Stimulated activated CD4-positive, alpha-beta T cell treated with anti-CD3 and anti-CD28 coated beads, TNF-alpha, amount 100 ng/mL, for 1 hour (primary cell): ENCODE measurements at places on chromosomes 16 and 17.

DNA sequence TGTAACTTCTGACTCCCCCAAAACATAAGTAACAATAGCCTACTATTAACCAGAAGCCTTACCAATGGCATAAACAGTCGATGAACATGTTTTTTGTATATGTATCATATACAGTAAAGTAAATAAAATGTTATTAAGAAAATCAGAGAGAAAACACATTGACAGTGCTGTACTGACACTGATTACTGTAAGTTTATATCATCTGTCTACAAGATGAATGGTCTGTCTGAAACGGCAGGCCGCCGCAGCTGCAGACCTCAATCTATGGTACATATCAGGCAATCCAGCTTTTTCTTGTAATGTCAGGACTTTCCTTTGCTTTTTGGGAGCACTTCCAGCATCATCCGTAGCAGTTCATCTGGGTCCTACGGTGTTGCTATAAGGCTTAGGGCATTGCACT, 44.2 kb upstream of the RPH3AL start:
- DNase-seq: no peak

- no peak for DNase-seq
These were observed 2.4 kb downstream of the SLC25A35 start for GRCh38 chr17:8292639-8293395.

GRCh38 chr16:35733278-35733965, 2274.0 kb downstream of the TP53TG3F start:
- no peak for DNase-seq

DNA sequence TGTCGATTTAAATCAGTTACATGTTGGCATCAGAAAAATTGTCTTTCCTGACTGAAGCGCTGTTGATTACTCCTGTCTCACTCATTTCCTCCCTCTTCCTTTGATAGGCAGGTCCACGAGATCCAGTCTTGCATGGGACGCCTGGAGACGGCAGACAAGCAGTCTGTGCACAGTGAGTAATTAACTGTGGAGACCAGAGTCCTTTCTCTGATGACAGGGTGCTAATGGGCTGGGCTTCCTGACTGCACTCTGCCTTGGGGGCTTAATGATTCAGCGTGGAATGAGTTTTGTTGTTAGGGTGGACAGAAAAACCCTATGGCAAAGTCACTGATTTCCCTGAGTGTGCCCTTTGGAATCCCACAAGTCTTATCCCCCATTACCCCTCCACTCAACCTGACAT, 6.5 kb downstream of the GOSR2 start:
- DNase-seq: no peak

DNA sequence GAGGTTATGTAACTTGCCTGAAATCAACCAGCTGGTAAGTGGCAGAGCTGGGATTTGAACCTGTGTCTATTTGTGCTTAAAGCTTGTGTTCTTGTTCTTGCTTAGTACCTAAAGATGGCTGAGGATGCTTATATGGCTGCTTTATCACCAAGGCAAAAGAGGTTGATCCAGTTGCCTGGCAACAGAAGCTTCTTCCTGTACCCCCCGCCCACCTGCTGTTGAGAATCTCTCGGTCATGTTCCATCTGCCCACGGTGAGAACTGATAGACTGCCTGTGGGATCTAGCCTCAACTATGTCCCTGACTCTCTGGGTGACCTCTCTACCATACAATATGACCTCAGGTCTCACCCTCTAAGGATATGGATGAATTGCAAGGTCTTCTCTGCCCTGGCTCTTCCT, 60.7 kb downstream of the ABCC6 start:
- DNase-seq: no peak

GRCh38 chr16:61823326-61823725, 212.9 kb downstream of the CDH8 start:
- no peak for DNase-seq

DNA sequence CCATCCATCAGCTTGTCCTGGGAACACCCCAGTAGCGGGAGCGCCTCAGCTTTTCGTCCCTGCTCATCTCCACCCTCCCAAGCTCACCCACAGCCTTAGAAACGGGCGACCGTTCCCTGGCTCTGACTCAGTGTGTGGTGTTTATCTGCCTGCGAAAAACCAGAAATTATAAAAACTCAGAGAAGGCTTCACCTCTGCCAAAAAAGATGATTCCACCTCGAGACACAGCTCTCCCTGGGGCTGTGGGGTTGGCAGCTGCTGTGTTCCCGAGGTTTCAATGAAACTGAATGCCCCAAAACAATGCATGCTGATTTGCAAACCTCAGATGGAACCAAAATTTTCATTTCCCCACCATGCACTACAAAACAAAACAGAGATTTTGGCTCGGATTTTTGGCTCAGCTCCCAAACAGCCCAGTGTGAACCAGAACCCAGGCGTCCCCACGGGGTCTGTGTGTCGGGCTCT, 62.4 kb upstream of the MED9 start:
- DNase-seq: no peak

DNA sequence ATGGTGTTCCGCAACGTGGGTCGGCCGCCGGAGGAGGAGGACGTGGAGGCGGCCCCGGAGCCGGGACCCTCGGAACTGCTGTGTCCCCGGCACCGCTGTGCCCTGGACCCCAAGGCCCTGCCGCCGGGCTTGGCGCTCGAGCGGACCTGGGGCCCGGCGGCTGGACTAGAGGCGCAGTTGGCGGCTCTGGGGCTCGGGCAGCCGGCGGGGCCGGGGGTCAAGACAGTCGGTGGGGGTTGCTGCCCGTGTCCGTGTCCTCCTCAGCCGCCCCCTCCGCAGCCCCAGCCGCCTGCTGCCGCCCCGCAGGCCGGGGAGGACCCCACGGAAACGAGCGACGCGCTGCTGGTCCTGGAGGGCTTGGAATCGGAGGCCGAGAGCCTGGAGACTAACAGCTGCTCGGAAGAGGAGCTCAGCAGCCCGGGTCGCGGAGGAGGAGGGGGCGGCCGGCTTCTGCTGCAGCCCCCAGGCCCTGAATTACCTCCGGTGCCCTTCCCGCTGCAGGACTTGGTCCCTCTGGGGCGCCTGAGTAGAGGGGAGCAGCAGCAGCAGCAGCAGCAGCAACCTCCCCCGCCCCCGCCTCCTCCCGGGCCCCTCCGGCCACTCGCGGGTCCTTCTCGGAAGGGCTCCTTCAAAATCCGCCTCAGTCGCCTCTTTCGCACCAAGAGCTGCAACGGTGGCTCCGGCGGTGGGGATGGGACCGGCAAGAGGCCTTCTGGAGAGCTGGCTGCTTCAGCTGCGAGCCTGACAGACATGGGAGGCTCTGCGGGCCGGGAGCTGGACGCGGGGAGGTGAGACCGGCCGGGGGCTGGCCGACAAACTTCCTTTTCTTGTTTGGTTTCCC, 821 bp downstream of the SOCS7 start:
- peak; percentile 12 for DNase-seq

DNA sequence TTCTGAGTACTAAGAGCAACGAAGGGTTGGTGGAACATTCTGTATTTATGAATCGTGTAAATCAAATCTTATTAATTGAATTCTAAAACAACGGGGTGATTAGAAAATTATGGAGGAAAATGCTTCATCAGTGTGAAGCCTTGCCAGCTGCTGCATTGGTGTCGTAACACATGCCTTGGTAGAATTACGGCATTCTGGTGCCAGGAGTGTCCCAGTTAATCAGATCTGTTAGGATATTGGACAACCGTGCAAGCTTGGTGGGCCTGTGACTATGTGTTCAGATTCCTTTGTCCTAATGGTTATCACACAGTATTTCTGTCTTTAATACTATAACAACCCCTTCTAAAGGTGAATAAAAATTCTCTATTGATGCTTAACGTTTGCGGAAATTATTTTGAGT, 44.2 kb upstream of the TANC2 start:
- no peak for DNase-seq

- no peak for DNase-seq
These were observed 88.5 kb downstream of the SMG6 start for GRCh38 chr17:2214929-2215615.

DNA sequence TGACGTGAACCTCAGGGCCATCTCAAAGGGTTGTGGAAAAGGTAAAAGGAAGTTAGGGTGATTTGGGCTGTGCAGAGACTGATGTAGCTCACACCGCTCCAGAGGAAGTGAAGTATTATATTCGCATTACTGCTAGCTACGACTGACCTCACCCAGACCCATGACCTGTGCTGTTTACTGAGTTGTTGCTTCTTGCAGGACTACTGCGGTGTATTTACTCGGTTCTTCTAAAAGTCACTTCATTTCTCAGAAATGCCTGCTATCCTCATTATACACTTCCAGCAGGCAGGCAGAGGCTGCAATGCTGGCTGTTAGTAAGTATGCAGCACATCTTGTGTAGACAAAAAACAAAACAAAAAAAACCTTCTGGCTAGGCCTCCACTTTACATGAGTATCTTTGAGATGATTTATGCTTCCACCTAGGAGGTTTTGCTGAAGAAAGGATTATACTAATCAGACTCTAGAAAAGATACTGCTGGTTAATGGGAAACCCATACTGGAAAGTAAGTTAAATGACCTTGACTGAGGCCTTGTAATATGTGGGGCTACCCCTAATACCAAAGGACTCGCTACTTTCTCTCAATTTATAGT, 76.0 kb downstream of the CREBBP start:
- DNase-seq: no peak

DNA sequence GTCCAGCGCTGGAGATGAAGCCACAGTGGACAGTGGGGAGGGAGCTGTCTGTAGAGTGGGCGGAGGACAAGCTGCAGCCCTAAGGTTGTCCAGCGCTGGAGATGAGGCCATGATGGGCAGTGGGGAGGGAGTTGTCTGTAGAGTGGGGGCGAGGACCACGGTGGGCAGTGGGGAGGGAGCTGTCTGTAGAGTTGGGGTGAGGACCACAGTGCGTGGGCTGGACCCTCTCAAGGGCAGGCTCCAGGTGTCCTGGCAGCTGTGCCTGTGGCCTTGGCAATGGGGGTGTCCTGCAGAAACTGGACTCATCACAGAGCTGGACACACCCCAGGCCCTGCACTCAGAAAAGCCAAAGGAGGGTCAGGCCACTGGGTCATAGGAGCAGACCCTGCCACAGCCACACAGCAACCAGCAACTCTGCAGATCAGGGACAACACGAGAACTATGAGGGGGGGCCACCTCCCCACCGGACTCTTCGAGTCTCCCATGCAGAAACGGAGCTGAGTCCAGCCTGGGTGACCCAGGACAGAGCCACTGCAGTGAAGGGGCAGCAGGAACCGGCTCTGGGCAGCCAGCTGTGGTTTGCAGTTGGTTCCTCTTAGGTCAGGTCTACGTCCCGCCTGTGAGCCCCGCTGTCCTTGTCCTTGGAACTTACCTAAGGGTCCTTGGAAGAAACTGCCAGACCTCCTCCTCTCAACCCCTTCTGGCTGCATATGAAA, 33.4 kb upstream of the CBFA2T3 start:
- DNase-seq: no peak

- DNase-seq: no peak
These were observed 1.8 kb upstream of the CISD3 start for GRCh38 chr17:38728290-38728831.

- DNase-seq: no peak
These were observed 9.5 kb upstream of the PCTP start for GRCh38 chr17:55741356-55741700.

GRCh38 chr16:50263940-50264929, 2.1 kb upstream of the ADCY7 start:
- no peak for DNase-seq

DNA sequence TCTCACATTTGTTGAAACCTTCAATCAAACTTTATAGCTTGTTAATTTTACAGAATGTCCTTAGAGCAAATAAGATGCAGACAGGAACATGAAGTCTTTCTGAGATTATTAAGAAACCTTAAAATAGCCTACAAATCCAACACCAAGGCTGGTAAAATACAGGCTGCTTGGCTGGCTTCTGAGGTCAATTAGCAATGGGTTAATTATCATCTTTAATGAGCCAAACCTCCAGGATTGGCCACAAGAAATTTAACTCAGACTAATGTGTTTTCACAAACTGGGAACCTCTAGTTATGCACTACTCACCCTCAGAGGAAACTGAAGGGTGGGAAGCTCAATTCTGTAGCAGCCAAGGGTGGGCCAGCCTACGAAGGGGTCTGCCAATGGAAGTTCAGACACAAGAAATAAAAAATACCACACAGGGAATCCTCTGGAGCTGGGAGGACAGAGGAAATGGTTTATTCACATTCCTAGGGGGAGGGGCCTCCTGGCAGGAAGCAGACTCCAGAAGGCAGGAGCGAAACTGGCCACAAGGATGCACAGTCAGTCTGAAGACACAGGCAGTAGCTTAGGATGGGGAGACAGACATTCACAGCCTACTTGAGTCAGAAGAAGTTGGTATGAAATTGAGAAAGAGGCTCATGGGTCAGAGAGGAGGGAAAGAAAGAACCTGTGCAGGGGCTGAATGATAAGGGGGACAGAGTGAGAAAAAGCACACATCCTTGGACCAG, 36.1 kb downstream of the HIC1 start:
- no peak for DNase-seq
